ENCODE measurements at places on chromosomes 4 and X.

- peak; percentile 92 for ATAC-seq
Observed at GRCh38 chr4:10413177-10413576, 44.0 kb downstream of the ZNF518B start.

DNA sequence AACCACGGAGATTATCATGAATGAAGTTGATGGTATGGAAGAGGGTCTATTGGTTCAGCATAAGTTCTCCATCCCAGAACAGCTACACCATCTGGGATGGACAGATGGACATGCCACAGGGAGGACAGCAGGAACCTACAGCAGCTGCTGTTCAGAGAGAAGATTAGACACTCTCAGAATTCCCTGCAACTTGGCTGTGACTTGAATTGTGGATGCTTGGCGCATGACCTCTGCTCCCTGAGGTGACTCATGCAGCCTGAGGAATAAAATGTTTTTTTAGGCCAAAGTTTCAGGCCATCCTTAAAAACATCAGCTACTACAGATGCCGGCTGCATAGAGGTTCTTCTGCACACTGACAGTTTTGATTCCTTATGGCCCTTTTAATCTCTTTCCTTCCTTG is 97.3 kb downstream of the RS1 start:
- no peak for ATAC-seq

- ATAC-seq, result no peak
Observed at GRCh38 chr4:174752026-174752425, 77.0 kb downstream of the GLRA3 start.

DNA sequence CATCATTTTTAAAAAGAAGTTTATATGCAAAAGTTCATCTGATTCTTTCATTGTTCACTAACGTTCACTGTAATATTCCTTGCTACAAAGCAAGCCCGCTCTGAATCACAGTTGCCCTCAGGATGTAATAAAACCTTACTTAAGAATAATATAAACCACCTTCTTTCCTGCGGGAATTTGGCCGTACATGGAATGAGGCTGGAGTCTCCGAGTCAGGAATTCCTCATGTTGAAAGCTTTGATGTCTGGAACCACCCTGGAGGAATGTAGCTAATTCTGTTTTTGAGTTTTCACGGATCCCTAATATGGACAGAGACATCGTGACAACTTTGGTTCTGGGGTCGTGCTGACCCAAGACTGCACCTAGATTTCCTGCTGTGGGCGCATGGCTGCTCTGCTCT is 58.5 kb downstream of the CRLF2 start:
- ATAC-seq, result no peak

DNA sequence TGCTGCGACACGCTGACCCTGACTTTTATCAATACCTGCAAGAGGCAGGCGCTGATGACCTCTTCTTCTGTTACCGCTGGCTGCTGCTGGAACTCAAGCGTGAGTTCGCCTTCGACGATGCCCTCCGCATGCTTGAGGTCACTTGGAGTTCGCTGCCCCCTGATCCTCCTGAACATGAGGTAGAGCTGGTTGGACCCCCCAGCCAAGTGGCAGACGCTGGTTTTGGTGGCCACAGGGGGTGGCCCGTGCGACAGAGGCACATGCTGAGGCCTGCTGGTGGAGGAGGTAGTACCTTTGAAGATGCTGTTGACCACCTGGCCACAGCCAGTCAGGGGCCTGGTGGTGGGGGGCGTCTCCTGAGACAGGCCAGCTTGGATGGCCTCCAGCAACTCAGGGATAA is 14.2 kb upstream of the RBM3 start:
- no peak for ATAC-seq

DNA sequence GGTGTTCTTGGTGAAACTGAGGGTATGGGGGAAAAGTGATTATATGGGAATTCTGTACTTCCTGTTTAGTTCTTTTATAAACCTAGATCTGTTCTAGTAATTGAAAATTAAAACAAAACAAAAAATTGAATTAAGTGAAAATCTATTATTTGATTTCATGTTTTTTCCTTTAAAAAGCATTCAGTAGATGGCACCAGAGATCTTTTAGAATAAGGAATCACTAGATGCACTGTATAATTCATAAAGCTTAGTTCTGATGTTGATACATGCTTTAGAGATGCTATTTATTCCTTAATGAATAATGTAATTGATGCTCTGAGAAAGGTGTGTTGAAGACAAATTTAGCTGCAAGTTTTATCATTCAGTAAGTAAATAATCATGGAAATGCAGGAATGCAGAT is 87.3 kb downstream of the LCORL start:
- ATAC-seq, result no peak

GRCh38 chr4:55355555-55355954 is 9.5 kb downstream of the SRD5A3 start:
- no peak for ATAC-seq

- no peak for ATAC-seq
Observed at GRCh38 chr4:108651014-108651791, 804 bp downstream of the OSTC start.

DNA sequence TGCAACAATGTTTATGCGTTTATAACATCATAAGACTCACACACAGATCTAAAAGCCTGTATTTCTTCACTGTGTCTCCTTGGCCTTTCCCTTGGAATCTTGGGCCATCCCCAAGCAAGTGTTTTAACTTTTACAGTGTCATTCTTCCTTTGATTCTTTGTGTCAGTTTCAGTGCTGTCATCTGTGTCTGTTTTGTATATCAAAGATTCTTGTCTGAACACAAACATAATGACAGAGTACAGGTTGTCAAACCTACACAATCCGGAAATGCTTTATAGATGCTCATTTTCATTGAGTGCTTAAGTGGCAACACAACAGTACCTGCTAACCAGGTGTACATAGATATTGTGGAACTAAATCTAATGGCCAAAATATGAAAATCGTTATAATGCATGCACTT is 1500.0 kb downstream of the TECRL start:
- no peak for ATAC-seq

GRCh38 chr4:112127048-112127637 is 18.1 kb upstream of the FAM241A start:
- ATAC-seq, result no peak

DNA sequence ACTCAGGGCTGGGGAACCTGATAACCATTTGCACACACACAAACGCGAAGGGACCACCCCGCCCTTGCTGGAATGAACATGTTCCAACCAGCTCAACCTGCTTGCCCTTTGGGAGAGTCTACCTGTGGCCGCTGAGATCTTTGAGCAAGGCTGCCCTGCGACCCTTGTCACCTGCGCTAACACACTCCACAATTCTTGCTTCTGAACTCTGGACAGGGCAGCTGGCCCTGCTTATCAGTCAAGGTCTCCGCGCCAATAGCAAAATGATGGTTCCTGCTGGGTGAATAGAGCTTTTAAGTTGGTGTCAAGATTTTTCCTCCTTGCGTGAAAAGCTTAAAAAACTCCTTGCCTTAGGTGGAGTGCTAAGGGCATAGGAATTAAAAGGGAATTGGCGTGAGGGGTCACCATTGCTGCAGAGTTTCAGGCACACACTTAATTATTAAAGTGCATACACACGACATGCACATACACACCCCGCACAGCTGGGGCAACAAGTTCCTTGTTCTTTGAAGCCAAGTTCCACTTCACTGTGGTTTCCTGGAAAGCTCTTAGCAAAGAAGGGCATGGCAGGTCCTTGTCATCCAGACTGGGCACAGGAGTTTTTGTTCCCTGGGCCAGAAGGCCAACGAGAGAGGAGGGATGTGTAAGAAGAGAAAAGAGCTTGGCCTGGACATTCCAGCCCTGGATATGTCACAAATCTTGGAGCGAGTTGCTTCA is 207.7 kb downstream of the STIM2 start:
- no peak for ATAC-seq

DNA sequence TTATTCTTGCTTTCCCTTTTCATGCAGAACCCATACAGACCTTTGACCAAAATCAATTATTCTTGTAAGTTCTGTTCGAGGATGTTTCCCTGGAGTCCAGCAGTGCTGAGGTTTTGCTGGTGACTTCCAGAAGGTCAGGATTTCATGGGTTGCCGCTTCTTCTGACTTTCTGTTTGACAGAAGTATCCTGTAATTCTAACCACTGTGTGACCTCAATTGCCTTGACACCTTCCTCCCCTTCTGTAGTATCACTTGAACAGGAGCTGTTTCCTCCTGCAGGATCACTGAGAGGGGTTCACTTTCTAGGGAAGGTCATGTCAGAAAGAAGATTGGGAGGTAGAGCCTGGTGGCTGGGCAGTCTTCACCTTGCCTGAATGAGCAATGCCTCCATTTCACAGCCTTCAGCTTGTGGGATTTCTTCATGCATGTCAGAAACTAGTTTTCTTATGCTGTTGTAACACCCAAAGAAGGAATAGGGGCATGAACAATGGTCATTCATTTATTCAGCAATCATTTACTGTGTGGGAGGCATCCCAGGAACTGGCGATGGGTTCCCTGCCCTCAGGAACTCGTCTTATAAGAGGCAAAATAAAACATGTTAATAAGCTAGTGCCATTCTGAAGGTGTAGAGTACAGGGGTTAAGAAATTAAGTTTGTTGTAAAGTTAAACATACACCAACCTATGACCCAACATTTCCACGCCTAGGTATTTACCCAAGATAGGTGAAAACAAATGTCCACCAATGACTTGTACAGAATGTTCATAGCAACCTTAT is 205.9 kb downstream of the SOWAHB start:
- no peak for ATAC-seq

- peak; percentile 96 for ATAC-seq
Observed at GRCh38 chrX:49155900-49156837, 6.4 kb upstream of the MAGIX start.

- no peak for ATAC-seq
Observed at GRCh38 chr4:125464146-125464545, 149.4 kb downstream of the FAT4 start.

- no peak for ATAC-seq
Observed at GRCh38 chr4:55491486-55491885, 55.2 kb downstream of the CLOCK start.

DNA sequence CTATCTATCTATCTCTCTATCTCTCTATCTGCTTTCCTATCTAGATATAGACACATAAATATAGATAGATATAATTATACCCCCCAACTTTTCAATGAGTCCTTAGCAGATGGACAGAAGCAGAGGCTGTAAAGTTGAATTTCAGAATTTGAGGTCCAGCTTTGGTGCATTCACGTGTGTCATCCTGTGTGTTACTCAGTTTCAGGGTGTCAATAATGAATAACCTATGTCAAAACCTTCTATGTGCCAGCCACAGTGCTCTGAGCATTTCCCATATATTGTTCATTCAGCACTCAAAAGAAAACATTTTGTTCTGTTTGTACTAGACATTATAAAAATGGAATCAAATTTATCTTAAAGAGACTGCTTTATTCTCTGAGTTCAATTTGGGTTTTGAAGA is 310.0 kb downstream of the ARHGAP24 start:
- ATAC-seq, result no peak

- ATAC-seq, result no peak
Observed at GRCh38 chrX:15664487-15665444, at the start of gene CLTRN. CLTRN (minus strand) TSS chrX:15664805; CDS start chrX:15664775, 30 bp downstream.

- no peak for ATAC-seq
Observed at GRCh38 chrX:10415306-10416001, 204.9 kb downstream of the MID1 start.

DNA sequence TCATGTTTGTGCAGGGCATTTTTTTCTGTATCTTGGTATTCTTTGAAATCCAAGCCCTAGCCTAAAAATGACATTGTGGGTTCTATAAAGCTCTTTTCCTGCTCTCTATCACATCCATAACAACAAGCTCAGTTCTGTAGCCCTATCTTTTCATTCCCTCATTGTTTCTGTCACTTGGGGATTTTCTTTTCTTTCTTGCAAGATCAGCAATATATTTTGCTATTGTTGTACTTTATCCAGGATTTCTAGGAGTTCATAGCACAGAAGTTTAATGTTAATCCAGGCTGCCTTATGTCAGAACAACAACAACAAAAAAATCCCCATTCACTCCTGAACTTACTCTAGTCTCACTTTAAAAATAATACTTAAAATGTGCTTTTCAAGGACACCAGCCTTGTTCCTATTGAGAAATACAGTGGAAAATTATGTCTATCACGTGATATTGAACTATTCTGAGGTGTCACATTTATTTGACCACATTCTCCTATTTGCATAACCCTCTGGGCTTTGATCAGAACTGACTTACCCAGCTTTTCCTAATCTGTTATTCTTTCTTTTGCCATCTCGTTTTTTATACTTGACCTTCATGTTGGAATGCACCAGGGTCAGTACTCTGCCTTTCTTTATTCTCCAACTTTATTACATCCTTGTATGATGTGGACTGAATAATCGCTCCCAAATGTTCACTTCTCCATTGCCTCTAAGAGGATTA is 112.8 kb downstream of the MAGEB5 start:
- ATAC-seq, result no peak

GRCh38 chr4:82903737-82904136 is 3.2 kb downstream of the THAP9 start:
- ATAC-seq, result no peak

- peak; percentile 94 for ATAC-seq
Observed at GRCh38 chrX:71541210-71542022, 8.5 kb downstream of the OGT start.

- ATAC-seq, result no peak
Observed at GRCh38 chr4:1826531-1827350, 29.2 kb downstream of the LETM1 start.

- ATAC-seq, result no peak
Observed at GRCh38 chrX:152259150-152259549, 120.8 kb upstream of the MAGEA10 start.

- no peak for ATAC-seq
Observed at GRCh38 chr4:110660755-110661154, 37.9 kb upstream of the PITX2 start.

GRCh38 chr4:70197842-70198241 is 2.3 kb downstream of the ODAM start:
- ATAC-seq, result no peak

DNA sequence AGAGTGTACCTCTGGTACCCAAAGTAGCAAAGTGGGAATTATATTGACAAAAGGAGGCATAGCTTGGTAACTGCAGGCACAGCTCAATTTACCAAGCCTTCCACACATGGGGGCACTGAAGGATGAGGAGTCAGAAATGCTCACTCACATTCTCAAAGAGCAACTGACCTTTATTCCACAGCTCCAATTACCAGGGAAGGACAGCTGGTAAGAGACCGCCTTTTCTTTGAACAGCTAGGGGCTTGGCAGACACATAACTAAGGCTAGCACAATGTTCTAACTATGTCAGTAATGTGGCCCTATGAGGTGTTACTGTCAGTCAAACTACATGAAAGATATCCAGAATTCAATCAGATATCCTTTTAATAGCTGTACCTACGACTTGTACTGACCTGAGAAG is 20.5 kb upstream of the STS start:
- ATAC-seq, result no peak

DNA sequence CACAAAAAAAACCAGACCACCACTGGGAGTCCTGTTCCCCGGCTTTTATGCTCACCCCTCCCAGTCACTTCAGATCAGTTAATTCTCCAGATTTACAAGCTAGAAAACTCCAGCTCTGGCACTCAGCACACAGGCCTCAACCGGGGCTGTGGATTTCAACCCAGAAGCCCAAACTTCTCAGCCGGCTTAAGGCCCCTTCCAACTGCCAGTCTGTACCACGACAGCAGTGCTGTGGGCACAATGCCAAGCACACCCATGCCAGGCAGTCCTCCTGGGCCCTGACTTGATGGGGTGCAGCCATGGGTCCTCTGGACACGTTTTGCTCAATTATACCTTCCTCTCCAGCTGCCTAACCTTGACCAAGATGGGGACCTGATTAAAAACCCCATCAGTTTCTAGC is 12.2 kb downstream of the SOD3 start:
- no peak for ATAC-seq

All from stimulated activated memory B cell treated with anti-CD40 and anti-IgM and Interleukin-4, amounts not matched to agents 10 μg/mL and 1 μg/mL and 100 μg/mL, for 72 hours (primary cell).